COR-L47 (cell line): ENCODE measurements at places on chromosomes 11 and 22.
A peak's percentile ranks its signal among the peaks of the same experiment; 100 is the strongest.

DNA sequence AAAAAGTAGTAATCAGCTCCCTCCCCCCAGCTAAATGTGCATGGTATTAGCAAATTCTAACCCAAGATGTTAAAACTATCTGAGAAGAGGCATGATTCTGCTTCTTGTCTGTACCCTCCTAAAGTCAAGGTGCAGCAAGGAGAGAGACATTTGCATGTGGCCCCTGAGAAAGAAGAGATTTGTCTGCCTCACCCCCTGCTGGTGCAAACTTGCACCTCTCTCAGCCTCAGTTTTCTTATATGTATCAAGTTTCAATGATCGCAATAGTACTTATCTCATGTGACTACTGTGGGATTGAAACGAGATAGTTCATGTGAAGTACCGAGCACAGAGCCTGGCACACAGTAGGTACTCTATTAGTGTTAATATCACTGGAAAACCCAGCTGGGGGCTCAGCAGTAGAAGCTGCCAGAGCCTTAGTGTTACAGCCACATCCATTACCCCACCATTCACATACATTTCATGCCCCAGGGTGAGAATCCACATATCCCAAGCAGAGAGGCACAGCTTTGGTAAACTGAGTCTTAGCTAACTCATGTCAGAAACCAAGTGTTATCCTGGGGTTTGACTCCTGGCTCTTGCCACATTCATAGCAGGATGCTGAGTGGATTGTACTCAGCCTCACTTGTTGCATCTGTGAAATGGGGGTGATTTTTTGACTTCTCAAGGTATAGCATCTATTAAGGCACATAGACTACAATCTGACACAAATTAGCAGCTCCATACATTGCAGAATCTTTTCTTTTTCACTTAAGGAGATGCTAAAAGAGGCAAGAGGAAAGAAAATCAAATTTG, 24.9 kb downstream of the CD44 start:
- no peak for DNase-seq

DNA sequence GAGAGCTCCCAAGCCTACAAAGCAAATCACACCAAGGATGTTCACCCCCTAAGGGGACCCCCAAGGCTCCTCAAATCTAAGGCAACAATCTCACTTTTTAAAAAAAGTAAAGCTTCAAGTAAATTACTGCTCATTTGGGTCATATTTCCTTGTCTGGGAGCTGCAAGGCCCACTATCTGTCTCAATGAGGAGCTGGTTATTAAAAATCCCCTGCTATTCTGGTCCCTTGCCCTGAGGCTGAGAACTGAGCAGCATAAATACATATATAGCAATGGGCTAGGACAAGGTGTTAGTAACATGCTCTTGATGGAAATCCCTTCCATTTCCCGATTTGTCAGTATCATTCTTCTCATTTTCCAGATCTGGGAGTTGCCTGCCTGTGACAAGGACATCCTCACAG, 119.2 kb downstream of the ETS1 start:
- DNase-seq, result no peak

DNA sequence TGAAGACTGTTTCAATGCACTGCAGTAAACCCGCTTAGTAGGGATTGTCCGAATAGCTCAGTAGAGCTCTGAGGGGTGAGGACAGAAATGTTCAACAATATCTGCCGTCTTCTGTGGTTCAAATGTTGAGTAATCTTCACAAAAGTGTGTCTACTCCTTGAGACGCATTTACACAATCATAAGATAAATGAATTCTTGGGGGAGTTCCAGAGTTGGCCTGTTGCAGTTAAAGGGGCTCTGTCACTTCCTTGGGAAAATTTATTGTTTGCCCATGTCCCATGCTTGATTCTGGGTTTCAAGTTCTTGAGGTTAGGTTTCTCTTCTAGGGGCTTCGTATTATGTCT, 614 bp downstream of the ANO3 start:
- no peak for DNase-seq

DNA sequence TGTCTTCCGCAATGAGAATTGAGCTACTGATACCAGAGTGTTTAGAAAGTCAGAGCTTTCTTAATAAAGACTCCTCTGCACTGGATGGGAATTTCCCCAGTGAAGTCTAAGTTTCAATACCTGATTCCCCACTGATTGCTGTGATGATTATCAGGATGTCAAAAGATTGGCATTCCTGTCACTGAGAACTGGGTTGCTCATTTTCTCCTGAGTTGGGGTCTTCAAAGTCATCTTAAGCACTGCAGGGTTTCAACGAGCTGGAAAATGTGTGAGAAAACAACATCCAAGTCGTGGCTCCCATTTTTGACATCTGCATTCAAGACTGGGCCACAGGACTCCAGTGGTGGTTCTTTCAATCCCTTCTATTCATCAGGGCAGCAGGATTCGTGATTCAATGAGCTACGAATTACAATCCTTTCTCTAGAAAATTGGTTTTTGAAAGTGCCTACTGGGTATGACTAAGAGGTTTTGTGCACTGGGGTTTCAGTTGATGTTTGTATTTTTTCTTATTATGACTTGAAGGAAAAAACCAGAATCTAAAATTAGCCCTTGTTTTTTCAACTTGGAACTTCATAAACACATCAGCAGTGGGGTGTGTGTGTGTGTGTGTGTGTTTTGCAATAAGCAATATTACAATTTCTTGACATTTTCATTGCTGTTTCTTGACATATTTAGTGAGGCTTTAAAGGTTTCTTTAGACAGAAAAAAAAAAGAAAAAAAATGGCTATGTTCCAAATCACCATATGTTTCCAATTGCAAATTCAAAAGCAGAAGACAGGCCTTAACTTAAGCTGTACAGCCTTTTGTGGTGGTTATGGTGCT, 233.0 kb downstream of the FAM76B start:
- DNase-seq, result no peak

DNA sequence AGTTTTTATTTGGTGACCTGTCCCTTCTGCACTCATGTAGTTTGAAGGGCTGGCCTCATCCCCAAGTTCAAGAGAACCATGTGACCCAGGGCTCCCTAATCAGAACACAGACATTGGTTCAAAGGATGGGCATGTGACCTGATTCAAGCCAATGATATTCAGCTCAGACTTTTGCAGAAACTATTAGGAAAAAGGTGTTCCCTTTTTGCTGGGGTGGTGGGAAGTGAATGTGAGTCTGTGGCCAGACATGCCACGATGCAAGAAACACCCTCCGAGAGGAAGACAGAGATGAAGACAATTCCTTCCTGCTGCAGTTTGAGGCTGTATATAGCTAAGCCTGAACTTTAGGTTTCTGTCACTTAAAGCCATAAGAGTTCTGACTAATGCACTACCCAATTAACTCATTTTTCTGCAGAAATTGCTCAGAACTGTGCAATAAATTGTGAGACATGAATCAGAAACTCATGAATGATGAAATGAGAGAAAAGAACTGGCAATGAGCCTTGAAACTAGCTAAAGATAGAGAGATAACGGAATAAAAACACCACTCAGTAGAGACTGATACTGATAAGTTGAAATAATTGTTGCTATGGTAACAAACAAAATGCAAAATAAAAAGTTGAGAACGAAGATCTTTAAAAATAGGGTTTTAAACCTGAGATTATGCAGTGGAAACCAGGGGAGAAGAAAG, 9.2 kb upstream of the MAPK1 start:
- DNase-seq, result no peak

- DNase-seq, result no peak
These were observed 28.3 kb downstream of the SNU13 start for GRCh38 chr22:41660416-41660815.

- no peak for DNase-seq
These were observed 152.3 kb upstream of the RAG2 start for GRCh38 chr11:36750349-36750748.

- no peak for DNase-seq
These were observed 21.9 kb downstream of the HSPA8 start for GRCh38 chr11:123040111-123040432.

GRCh38 chr11:122391049-122391448, 264.5 kb upstream of the UBASH3B start:
- no peak for DNase-seq

- DNase-seq, result no peak
These were observed 17.1 kb upstream of the APLP2 start for GRCh38 chr11:130052567-130052966.

DNA sequence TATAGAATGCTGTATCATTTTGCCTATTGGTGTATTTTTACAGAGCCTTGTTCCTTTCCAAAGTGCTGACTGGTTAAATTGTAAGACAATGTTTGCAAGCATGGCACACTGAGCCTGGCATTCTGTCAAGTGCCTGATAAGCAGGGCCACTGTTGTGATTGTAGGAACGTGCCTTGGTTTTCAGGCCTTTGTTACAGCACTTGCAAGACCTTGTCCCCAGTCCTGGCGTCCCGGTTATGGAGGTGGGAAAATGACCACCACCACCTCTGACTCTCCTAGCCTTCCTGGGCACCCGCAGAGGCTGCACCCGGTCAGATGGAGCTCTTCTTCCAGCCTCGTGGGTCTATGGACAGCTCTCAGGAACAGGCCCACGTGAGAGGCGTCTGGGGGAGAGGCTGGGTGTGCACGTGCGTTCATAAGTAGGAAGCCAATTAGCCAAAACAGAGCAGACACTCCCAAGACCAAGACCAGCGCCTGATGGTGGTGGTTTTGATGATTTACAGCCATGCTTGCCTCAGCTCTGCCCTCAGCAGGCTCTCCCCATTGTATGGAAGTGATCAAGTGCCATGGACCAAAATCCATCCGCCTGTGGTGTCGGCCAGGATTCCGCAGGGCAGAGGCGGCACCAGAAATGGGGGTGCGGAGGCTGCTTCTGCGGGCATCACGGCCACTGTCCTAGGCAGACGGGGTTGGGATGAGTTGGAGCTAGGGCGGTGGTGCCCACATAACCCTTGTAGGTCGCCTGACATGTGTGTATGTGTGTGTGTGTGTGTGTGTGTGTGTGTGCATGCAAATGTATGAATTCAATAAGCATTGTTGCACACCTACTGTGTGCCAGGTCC, 89.8 kb downstream of the RTL6 start:
- DNase-seq, result no peak

- no peak for DNase-seq
These were observed 485.2 kb downstream of the LRRC4C start for GRCh38 chr11:40974186-40974795.

GRCh38 chr11:79708319-79708932, 267.6 kb upstream of the TENM4 start:
- peak; percentile 51 for DNase-seq

DNA sequence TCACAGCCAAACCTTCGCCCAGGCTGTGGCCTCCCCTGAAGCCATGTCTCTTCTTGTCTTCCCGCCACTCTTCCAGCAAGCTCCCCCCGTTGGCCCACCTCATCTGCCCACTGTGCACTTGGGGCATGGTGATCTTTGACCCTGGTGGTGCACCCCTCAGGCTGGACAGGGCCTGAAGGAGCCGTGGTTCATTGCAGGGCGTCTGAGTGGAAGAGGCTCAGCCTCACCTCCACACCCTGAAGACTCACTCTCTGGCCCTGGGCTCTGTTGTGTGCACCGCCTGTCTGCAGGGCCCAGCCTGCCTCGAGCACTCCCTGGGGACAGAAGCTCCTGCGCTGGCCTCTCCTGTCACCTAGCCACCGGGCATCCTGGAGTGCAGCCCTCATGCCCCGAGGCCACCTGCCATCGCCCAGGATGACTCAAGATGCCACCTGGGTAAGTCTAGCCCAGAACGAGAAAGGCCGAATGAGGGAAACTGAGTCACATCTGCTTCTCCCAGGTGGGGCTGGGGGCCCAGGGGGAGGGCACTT, 40.8 kb upstream of the PPARA start:
- DNase-seq, result no peak

GRCh38 chr11:102420547-102420946, 32.0 kb downstream of the TMEM123 start:
- no peak for DNase-seq

DNA sequence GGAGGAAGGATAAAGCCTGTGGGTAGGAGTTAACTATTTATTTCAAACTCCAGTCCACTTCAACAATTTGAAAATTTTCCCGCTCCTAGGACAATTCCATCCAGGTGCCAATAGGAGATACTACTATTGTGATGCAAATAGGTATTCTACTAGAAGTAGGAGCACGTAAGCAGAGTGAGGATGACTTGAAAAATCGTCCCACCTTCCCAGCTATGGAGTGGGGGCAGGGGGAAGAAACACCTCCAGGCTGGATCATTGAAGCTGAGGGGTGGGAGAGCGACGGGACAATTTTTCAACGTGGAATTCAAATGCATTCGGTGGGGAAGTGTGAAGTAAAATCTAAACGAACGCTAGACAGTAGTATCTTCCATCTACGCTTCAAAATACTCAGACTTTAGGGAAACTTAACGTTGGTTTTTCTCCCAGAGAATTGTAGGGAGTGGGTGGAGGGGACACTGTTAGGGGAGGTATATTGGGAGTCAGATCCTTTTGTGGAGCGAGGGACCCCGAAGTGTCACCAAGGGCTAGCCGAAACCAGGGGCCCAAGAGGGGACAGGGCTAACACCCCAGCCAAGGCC, 523 bp upstream of the ARHGAP42 start:
- DNase-seq, result no peak

GRCh38 chr11:77154381-77155081, 26.5 kb downstream of the MYO7A start:
- peak; percentile 66 for DNase-seq

DNA sequence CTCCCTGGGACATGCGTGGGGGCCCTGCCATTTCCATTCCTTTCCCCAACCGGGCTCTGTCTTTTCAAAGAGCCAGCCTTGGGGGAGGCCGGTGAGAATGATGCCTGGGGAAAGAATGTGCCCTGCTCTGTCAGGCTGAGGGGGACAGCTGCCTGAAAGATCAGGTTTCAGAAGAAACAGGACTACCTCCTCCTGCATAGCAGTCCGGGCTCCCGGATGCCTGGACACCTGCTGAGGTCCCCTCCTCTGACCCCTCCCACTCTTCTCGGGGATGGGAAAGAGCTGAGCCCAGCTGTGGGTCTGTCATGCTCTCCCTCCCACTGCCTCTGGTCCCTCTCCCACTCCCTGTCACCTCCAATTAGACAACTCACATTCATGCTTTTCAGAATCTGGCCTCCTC, 41.8 kb upstream of the CDON start:
- DNase-seq, result peak; percentile 46

GRCh38 chr11:16788141-16789062, 50.0 kb downstream of the C11orf58 start:
- peak; percentile 22 for DNase-seq
